ENCODE measurements at places on chromosomes 4 and X. TPM values are rescaled to one million over a fixed set of nuclear protein-coding genes. Genes with fewer than 3 reads are reported as not detected.

The CLGN gene
- polyA plus RNA-seq = 1.1 TPM

The CHIC1 gene
- 0.71 TPM for polyA plus RNA-seq

The ATP1B4 gene
- polyA plus RNA-seq = not detected

The RPL9 gene
- polyA plus RNA-seq = 1,586 TPM

The MAGEE1 gene
- 0.63 TPM for polyA plus RNA-seq

The ADH1C gene
- 2.3 TPM for polyA plus RNA-seq

The DRD5 gene
- polyA plus RNA-seq = 0.02 TPM

Measured in esophagus (tissue), 2 donors.